Renal cortex interstitium (tissue), 15 donors: ENCODE measurements at places on chromosomes 6 and 20. TPM values are rescaled to one million over a fixed set of nuclear protein-coding genes. Genes with fewer than 3 reads are reported as not detected.

- no peak for DNase-seq
These were observed 122.0 kb upstream of the HDAC2 start for GRCh38 chr6:114092943-114093342.

DNA sequence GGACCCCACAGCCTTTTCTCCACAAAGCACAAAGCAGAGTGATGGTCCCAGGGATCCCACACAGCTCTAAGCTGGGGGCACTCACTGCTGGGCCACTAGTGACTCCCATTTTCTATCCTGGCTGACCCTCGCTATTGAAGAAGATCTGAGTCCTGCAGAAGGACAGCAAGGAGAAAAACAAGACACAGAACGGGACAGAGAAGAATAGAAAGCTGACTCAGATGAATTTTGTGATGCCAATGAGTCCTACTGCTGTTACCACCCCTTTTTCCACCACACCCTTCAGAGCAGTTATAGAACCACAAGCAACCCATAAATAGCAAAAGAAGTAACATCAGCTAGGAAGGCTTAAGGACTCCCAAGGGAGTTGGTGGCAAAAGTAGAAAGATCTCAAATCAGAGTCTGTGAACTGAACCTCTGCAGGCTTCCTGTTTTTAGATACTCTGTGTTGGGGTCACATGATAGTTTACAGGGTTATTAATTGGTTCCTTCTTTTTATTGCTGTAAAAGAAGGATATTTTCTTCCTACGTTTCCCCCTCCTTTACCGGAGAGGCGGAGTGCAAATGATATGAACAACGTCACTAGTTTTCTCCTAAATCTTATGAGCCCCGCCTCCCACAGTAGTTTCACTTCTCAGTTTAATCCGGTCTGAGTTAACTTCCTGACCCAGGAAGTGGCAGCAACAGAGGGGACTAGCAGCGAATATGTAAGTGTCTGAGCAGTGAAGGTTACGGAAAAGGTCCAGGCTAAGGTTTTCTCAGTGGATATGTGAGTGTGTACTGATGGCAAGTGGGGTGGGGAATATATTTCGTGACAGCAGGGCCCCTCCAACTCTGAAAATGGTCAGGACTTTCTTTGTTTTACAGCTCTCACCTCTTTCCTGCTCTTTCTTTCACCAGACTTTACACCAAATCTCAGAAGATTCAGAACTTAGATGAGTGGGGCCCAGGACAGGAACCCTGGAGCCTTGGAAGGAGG, at the start of gene TRIM38:
TRIM38 (plus strand) TSS at position 654 of the 979 bp plus-strand sequence. CDS start 3,721 bp downstream, outside the sequence.
- DNase-seq = peak; percentile 86

GRCh38 chr20:19889011-19889953, 127.9 kb upstream of the NAA20 start:
- DNase-seq = no peak

DNA sequence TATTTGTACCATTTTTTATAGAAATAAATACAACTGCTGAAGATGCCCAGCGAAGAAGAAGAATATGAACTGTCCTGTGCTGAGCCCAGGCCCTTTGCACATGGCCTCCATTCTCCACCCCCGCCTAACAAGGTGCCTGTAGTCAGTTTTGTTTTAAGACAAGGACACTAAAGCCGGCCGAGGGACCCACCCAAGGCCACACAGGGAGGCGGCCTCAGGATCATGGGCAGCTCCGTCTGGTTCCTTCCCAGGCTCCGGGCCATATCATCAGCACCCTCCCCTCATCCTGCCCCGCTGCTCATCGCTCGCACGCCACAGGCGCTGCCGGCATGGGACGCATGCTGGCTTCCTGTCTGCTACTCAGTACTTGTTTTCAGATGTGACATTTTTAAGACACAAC, 21.3 kb downstream of the PSMG4 start:
- no peak for DNase-seq

Gene FAXC
- polyA plus RNA-seq = 4.3 TPM

DNA sequence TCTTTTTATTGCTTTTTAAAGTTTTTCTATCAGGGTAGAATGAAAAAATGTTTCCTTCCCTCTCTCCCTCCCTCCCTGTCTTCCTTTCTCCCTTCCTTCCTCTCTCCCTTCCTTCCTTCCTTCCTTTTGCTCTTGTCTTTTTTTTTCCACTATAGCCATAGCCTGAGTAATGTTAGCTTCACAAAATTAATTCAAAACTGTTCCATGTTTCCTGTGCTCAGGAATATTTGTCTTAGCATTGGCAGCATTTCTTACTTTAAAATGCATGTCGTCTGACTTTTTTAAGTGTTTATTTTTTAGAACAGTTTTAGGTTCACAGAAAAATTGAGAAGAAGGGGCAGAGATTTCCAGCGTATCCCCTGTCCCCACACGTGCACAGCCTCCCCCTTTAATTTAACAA, 730.8 kb upstream of the CITED2 start:
- no peak for DNase-seq

DNA sequence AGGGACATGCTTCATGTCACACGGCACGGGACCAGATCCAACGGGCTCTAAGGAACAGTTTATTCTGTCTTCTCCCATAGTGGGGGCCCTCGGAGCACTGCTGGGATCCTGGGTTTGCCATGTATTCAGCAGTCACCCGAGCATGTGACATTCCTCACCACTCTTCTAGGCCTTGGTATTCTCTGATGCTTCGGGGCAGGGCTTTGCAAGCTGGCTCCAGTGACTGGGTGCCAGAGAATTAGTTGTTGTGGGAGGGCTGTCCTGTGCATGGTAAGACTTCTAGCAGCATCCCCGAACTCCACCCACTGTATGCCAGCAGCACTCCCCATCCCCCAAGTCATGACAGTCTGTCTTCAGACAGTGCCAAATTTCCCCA, 5.4 kb downstream of the CCN5 start:
- no peak for DNase-seq

Gene C6orf58
- polyA plus RNA-seq = 1.4 TPM

DNA sequence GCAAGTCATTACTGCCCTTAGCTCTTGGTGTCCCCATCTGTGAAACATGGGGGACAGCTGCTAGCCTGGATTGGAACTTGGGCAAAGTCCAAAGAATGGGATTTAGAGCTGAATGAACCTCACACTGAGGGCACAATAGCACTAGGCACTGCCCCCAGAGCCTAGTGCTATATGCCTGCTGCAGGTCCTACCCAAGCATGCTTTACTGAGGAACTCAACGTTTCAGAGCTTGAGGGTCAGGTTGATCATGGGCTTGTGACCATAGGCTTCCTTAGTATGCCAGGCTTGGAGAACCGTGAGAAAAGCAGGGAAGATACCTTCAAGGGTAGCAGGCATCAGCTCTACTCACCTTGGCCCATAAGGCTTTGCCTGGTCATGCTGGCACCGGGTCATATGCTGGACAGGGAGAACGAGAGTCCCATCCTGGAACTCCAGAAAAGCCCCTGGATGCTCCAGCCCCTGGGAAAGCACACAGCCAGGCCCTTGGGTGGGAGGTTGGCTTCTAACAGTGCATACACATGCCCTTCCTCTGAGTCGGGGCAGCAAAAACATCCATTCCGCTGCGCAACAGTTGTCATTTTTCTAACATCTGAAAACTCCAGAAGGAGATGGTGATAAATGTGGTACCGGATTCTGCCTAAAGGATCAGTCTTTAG, 29.7 kb downstream of the EIF2S2 start:
- no peak for DNase-seq

Gene SYCP2L
- polyA plus RNA-seq = 3.4 TPM

DNA sequence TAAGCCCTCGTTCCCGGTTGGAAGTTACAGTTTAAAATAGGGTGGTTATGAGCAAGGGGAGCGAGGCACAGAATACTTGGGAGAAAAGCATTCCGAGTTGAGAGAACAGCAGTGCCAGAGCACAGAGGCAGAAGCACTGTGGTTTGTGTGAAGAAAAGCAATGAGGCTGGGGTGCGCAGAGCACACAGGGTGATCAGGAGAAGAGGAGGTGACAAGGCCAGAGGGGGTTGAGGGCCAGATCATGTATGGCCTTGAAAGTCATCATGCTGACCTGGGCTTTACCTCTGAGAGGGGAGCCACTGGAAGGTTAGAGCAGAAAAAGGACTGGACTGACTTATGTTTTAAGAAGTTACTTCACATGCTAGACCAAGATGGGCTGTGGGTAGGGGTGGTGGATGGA, 3.5 kb upstream of the BTN3A2 start:
- DNase-seq = no peak

DNA sequence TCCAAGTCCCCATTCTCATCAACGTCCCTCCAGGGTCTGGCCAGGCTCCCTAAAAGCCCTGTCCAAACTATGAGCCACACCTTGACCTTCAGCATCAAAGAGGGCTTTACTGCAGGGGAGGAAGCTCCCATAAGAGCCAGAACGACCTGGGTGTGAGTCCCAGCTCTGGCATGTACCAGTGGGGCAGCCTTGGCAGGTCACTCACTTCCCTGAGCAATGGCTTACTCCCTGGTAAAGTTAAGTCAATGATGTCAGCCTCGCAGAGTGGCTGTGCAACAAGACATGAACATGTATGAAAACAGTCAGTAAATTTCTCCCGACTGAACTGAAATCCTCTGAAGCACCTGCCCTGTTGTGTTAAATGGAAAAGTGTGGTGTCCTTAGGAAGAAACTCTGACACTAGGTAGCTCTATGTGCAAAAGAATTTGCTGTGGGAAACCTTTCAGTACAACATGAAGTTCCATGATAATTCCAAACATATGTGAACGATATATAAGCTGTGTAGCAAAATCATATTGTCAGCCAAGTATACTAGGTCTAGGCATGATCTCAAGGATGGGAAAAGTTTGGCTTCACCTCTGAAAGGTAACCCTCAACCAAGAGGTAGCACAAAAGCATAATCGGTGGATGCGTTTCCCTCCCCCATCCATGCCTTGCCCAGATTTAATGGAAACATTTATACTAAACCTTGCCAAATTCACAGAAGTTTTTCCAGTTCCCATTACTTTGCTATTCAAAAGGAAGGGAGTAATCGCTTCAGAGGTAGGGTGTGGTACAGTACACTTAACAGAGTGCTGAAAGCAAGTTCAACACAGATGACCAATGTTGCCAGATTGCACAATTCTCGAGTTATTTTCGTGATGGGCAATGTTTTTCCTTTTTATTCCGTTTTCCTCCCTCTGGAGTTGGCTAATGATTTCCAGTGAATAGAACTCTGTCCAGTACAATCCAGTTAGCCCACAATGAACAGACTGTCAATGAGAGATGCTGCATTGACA, 49.0 kb upstream of the RANBP9 start:
- DNase-seq = no peak

DNA sequence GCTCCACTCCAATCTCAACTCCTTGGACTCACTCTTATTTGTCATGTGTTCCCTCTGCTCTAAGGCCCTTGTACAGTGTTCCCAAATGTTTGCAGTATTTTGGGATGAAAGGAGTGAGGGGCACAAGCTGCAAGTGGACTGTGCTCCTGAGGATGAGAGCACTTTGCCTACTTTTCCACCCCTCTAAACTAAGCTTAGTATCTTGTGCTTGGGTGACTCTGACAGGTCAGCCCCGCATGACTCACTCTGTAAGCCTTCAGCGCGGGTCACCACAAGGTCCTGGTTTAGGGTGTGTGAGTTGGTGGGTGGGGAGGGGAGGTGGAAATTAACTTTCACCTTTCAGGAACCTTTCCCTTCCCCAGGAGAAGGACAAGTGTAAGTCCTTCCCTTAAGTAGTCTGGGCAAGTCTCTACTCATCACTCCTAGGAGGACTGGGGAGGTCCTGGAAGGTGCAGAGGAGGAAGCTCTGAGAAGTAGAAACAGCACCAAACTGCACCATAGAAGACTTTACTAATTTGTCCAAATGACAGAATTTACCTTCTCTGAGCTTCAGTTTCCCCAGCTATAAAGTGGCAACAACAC, 68.8 kb upstream of the EPB41L1 start:
- DNase-seq = no peak

Gene CST9
- polyA plus RNA-seq = not detected

Gene SLC26A8
- polyA plus RNA-seq = 0.27 TPM

GRCh38 chr6:100780648-100781047, 100.5 kb downstream of the ASCC3 start:
- no peak for DNase-seq

Gene GPSM3
- 13.1 TPM for polyA plus RNA-seq

GRCh38 chr20:23296841-23297701, 53.5 kb upstream of the NXT1 start:
- DNase-seq = no peak

- DNase-seq = no peak
These were observed 11.8 kb downstream of the BCAS1 start for GRCh38 chr20:54058420-54059139.

Gene CRISP2
- polyA plus RNA-seq = not detected

Gene DAAM2
- polyA plus RNA-seq = 24.2 TPM

DNA sequence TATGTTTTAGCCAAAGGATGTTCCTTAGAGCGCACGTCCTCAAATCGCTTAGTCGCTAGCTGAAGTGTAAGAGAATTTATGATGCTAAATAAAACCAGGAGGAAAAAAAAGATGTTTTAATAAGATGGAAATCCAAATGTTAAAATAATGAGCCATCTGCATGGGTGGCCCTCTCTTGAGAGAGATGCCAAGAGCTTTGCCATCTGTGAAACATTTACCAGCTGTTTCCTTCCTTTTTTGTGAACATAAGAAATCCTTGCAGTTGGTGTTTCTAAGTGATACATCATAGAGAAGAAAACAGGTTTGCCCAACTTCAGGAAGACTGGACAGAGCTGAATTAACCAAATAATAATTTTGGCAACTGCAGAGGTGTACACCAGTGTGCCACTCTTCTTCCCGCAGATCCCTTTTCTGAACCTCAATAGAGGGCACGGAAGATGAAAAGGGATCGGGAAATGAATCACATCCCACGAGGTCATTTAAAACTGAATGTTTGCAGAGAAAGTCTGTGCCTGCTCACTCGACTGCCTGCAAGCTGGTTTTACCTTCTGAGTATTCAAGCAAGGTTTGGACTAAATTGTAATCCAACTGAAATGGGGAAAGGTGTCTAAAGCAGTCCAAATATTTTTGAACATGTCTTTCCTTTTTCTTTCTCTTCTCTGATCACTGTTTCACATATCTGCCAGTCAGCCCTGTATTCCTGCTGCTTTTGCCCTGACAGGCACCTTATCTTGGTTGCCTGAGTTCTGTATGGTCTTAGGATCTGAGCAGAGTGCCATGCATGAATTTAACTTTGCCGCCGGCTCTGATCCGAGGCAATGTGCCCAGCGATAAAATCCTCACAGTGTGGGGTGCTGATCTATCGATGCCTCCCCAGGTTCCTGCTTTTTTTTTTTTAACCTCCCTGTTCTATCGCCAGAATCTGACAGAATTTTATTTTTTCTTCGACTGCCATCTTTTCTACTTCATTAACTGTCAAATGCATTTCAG, 35.5 kb upstream of the TSHZ2 start:
- no peak for DNase-seq

- no peak for DNase-seq
These were observed 31.2 kb downstream of the SNAP25 start for GRCh38 chr20:10249822-10250221.

Gene TREML4
- not detected for polyA plus RNA-seq

GRCh38 chr6:158743033-158743651, 76.0 kb downstream of the EZR start:
- no peak for DNase-seq

DNA sequence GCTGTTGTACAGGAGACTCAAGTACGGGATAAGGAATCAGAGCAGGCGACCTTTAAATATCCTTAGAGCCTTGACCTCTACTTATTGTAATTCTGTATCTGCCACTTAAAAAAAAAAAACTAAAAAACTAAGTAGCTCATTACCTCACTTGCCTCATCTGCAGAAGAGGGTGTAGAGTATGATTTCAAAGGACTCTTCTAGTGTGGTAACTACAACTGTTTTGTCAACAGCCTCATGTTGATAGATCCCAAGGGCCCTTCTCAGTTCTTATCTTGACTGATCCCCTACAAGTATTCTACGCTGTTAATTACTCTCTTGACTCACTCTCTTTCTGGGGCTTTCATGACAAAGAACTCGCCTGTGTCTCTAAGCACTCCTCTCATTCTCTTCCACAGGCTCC, 16.7 kb upstream of the PDYN start:
- no peak for DNase-seq
